ENCODE measurements at places on chromosomes 4 and X.

GRCh38 chr4:99054428-99054994 is 34.1 kb downstream of the ADH5 start:
- DNase-seq = no peak

GRCh38 chrX:54093159-54093558 is 48.9 kb upstream of the PHF8 start:
- no peak for DNase-seq

DNA sequence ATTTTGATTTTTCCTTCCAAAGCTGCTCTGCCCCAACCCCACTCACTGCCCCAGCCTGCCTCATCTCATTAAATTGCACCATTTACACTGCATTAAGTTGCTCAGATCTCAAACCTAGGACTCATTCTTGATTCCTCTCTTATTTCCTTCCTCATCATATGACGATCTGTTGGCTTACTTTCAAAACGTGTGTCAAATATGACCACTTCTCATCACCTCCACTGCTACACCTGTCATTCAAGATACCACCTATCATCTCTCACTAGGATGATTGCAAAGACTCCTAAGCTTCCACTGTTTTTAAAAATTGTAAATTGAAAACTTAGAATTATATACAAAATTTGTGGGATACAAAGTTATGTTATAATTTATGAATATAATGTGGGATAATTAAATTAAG is 147.1 kb downstream of the DCK start:
- no peak for DNase-seq

DNA sequence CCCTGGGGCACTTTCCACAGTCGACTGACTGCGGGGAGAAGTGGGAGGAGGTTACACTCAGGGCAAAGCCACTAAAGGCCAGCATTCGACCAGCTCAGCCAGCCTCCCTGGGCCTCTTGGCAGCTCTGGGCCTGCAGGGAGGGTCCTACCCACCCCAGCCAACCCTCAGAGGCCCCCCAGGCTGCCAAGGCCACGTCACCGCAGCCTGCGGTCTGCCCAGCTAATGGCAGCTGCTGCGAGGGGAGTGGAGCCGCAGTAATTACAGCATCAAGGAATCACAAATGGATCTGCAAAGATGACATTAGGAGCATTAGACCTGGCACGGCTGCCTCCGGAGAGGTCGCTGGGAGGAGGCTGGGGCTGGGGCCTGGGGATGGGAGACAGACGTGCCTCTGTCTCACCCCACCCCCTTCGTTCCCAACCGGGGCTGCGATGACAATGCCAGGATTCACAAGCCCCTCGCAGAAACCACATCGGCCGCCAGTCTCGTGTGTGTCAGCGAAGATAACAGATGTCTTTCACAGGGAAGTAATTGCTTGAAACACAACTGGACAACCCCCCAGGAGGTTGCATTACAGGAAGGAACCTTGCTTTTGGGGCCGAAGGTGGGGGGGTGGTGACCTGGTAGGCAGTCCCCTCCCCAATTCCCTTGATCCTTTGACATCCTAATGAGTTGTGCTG is 367.6 kb downstream of the BCOR start:
- DNase-seq = no peak

DNA sequence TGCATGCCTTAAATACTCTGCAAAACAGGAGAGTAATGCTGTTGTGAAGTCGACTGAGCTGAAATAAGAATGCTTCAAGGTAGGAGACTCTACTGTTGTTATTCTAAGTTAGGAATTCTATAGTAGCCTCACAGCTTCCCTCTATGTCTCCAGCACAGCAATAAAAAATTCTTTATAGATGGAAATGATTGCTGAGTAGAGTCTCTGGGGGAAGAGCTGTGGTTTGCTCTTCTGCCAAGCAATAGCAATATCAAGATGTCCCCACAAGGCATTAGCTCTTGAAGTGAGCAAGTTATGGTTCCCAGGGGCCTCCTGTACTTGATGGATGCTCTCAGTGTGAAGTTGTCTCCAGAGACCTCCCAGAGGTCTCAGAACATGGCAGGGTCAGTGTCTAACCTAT is 880.6 kb upstream of the FRG1 start:
- no peak for DNase-seq

DNA sequence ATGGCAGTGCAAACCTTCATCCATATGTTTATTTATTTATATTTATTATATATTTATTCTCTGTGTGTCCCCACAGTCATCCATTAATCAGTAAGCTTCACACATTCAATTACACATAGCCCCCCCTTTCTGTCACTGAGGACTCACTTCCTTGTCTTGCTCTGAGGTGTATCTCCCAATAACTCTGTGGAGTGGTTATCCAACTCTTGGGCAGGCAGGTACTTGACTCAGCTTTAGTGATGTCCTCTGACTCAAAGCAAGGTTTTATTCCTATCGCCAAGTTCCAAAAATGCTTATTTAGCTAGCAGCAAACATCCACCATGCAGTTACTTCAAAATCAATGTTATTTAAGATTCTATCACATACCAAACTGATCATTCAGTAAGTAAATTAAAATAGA is 25.2 kb upstream of the NDP start:
- no peak for DNase-seq

DNA sequence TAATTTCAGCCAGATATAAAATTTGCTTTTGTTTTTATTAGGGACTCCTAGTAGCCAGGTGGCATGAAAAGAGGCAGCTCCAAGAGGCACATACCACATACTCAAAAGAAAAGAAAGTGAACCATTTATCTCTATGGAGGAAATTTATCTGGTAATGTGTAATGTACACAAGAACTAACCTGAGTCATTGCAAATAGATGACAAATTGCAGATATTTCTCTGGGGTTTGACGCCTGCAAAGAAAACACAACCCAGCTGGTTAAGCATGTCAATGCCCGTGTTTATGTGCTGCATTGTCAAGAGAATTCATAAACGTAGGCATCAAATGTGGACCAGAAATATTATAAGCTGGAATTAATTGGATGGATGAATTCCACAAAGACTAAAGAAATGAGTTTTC is 46.9 kb upstream of the PHKA2 start:
- no peak for DNase-seq

DNA sequence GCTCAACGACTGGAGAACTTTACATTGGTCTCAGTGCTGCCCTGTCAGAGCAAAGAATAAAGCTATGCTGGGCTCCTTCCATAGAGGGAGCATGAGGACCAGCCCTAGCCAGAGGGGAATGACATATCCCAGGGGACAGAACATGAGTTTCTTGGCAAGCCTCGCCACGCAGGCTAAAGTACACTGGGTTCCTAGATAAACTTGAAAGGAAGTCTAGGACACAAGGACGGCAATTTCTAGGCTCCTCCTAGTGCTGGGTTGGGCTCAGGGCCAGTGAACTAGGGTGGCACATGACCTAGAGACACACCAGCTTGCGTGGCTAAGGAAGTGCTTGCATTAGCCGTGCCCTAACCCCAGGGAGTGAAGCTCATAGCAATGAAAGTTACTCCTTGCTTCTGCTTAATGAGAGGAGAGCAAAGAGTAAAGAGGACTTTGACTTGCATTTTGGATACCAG is 141.0 kb downstream of the MAB21L2 start:
- no peak for DNase-seq

- no peak for DNase-seq
These were observed 25.5 kb downstream of the MOB1B start for GRCh38 chr4:70927502-70928137.

GRCh38 chr4:77052352-77052751 is 23.4 kb downstream of the CCNI start:
- DNase-seq = no peak

GRCh38 chr4:69156913-69157312 is 57.6 kb downstream of the UGT2B11 start:
- DNase-seq = no peak

DNA sequence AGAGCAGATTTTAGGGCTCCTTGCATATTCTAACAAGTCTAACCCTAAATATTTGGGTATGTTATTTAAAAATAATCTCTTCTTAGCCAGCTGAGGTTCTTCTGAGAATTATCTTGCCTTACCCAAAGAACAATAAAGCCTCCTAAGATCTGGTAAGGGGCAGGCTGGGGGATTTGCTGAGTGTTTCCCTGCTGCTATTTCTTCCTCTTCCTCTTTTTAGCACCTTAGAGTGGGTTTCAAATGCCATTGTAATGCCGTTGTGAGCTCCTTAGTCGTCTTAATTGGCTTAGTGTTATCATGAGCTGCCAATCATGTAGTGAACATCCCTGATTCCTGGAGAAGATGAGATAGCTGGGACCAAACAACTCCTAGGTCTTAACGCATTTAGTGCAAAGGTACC is 15.4 kb downstream of the STOX2 start:
- no peak for DNase-seq

GRCh38 chr4:105210916-105211315 is 64.2 kb downstream of the TET2 start:
- no peak for DNase-seq

DNA sequence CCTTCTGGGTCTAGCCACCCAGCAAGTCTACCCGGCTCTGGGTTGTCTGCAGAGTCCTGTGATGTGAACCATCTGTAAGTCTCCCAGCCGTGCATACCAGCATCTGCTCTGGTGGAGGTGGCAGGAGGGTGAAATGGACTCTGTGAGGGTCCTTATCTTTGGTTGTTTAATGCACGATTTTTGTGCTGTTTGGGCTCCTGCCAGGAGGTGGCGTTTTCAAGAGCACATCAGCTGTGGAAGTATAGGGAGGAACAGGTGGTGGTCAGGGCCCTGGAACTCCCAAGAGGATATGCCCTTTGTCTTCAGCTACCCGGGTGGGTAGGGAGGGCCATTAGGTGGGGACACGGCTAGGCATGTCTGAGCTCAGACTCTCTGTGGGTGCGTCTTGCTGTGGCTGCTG is 66.5 kb upstream of the ZFP42 start:
- DNase-seq = no peak

GRCh38 chrX:10152086-10152485 is 4.7 kb upstream of the CLCN4 start:
- DNase-seq = no peak

DNA sequence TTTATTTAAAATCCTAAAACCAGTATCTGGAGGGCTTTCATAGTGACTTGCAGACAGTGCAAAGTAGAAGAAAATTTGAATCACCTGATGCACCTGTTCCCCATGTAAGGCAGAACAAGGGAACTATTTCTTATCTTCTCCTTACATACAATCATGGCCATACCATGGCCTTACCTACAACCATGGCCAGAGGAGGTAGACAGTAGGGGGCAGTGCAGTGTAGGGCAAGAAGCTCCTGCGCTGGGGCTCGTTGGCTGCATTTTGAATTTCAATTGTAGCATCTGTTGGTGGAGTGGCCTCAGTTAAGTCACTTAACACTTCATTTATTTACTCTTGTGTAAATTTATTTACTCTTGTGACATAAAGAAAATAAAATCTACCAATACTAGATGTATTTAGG is 33.0 kb downstream of the GALNTL6 start:
- DNase-seq = no peak

DNA sequence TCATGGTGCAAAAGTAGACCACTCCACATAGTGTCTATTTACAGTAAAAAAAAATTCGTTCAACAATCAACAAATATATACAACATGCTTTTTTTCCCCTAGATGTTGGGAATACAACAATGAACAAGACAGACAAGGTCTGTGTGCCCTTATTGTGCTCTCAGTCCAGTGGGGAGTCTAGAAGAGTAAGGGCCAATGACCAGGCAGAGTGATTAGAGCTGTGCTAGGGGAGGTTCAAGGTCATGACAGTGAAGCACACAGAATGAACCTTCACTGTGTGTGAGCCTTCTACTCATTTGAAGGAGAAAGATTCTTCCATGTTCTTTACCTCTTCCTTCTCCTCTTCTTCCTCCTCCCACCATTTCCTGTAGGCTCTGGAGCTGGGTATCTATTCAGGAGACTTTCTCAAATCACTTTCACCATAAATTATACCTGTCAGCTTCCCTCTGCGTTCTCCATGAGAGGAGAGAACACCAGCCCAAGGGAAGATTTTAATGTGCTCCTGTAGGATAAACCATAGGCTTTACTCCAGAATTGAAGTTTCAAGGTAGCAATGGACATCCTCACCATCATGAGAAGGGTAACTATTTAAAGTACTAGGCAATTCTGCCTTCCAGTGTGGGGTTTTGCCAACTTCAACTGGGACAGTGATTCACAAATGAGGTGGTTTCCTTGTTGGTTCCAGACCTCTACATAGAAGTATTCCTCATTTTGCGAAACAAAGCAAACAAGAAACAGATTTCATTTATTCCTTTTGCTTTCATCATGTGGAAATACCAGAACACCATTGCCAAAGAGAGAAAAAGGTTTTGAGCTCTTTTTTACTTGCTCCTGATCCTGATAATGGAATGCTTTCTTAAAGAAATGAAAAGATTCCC is 246.9 kb upstream of the GPC4 start:
- no peak for DNase-seq

DNA sequence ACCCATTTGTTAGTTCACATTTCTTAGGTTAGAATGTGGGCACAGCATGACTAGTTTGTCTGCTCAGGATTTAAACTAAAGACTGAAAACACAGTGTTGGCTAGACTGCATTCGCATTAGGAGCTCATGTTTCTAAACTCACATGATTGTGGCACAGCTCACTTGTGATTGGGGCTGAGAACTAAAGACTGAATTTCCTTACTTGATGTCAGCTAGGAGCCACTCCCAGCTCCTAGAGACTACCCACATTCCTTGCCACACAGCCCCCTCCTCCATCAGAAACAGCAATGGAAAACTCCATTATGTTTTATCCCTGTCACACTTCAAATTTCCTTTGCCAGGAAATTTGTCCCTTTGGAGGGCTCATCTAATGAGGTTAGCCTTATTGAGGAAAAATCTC is 170.2 kb upstream of the NUDT6 start:
- DNase-seq = no peak

DNA sequence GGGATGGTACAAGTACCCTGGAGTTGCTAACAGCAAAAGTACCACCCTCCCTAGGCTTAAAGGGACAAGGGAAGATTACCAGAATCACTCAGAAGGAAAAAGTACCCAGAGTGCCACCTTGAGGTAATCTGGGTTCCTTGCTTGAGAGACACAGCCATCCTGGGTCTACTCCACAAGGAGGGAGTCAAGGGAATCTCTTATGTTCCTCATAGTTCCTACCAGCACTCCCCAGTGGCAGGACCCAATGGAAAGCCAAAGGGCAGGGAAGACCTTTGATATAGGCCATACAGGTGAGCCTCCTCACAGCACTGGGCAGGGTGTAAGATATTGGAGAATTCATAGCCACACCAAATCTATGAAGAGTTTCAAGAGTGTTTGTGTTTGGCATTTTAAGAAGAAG is 5.7 kb downstream of the IL2 start:
- DNase-seq = no peak

- DNase-seq = no peak
These were observed 50.8 kb upstream of the SETD7 start for GRCh38 chr4:139606579-139607501.

GRCh38 chr4:123397144-123398065 is 810 bp downstream of the SPRY1 start:
- peak; percentile 21 for DNase-seq

- DNase-seq = no peak
These were observed 1.4 kb upstream of the KLF3 start for GRCh38 chr4:38662522-38663089.

GRCh38 chrX:47143894-47144625 is 442 bp downstream of the NDUFB11 start:
- peak; percentile 9 for DNase-seq

DNA sequence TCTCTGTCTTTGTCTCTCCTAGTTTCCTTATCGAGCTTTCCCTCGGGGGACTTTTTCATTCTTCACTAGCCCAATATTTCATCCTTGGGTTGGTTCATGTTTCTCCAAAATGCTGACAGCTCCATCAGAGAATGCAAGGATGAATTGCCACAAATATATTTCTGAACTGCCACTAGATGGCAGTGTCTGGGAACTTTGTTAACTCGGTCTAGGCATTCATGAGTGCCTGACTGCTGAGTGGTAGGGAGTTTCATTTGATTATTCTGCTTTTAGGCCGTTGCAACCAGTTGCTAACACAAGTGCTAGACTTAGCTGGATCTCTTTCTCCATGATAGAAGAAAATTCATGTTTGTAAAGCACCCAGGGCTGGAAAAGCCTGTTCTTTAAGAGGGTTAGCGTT is 73.5 kb upstream of the RAP2C start:
- DNase-seq = no peak

Measured in posterior cingulate gyrus (tissue), 11 donors.